Stimulated activated CD8-positive, alpha-beta memory T cell treated with anti-CD3 and anti-CD28 coated beads, Interleukin-15, amount 100 ng/mL, for 24 hours (primary cell): ENCODE measurements at places on chromosomes 13 and 19.

GRCh38 chr19:39156326-39157230 lies 31.0 kb downstream of the PAK4 start:
- DNase-seq = no peak

- no peak for DNase-seq
Measured at GRCh38 chr13:39016087-39016486, 21.8 kb downstream of the PROSER1 start.

- DNase-seq = no peak
Measured at GRCh38 chr13:21675095-21675991, 4.5 kb downstream of the FGF9 start.

DNA sequence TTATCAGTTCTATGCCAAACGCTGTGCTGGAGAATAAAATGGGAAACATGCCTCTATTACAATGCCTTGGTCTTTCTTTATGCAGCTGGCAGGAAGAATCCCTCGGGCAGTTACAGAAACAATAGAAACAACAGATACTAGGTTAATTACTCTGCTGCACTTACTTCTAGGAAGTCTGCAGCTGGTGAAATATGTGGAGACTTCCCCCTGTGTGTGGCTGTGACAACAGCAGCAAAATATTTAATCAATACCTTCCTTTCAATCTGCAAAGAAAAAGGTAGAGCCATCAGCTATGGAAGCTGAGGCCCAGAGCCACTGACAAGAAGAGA lies 9.9 kb downstream of the STOML3 start:
- DNase-seq = no peak
